GM23338 (cell line): ENCODE measurements at places on chromosomes 2 and 18. TPM values are rescaled to one million over a fixed set of nuclear protein-coding genes. Genes with fewer than 3 reads are reported as not detected.
A peak's percentile ranks its signal among the peaks of the same experiment; 100 is the strongest.

Gene VWA3B
- total RNA-seq: not detected in 2 replicates

Gene KIF5C
- total RNA-seq: 46.5 and 49.1 TPM in 2 replicates

Gene PRPF40A
- 158 and 261 TPM in 2 replicates for total RNA-seq

Gene MERTK
- 8.7 and 9.0 TPM in 2 replicates for total RNA-seq

Gene TTN
- total RNA-seq: 8.3 and 12.5 TPM in 2 replicates

Gene MEP1B
- total RNA-seq: not detected in 2 replicates

Gene EHBP1
- 47.0 and 47.9 TPM in 2 replicates for total RNA-seq

Gene NMUR1
- total RNA-seq: 0.31 and 0.59 TPM in 2 replicates

DNA sequence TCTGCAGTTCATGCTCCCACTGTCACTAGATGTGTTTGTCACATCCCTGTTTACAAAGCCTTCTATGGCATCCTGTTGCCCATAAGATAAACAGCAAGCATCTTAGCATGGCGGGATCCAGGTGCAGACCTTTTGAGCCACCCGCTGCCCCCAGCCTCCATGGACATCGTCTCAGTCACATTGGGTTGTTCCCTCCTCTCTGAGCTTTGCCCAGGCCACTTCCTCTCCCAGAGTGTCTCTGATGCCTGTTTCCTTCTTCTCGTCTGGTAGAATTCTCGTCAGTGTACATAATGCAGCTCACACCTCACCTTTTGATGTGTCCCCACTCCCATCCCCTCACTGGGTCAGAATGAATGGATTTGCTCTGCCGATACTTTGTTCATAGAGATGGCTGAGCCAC lies 239.0 kb upstream of the APCDD1 start:
- no peak overlapping the region for H3K4me3 ChIP-seq
- H3K27ac ChIP-seq: no peak overlapping the region
- no peak for DNase-seq
- H3K4me1 ChIP-seq: no peaks in the 10 kb centered on the region
- H3K36me3 ChIP-seq: no peaks in the 10 kb centered on the region

DNA sequence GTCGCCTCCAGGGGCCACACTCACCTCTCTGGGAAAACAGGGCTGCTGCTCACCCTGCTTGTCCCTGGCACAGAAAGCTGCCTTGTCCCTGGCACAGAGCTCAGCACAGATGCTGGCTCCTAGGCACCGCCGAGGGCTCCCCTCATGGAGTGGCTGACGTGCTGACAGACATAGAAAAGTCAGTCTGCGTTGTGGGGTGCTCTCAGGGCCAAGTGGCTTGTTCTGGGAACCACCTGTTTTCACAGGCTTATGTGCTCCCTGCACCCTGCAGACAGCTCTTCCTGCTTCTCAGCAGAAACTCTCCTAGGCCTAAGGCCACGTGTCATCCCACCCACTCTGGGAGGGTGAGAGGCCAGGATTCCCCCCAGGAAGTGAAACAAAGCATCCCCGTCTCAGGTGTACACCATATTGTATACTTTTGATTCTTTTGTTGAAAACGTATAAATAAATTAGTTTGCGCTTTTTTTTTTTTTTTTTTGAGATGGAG lies 84.7 kb upstream of the TMEM200C start:
- no peaks in the 10 kb centered on the region for H3K27me3 ChIP-seq
- H3K4me1 ChIP-seq: no peaks in the 10 kb centered on the region
- H3K36me3 ChIP-seq: no peaks in the 10 kb centered on the region
- H3K4me3 ChIP-seq: no peak overlapping the region

- H3K36me3 ChIP-seq: no peaks in the 10 kb centered on the region
- H3K4me3 ChIP-seq: no peak overlapping the region
- H3K27ac ChIP-seq: no peak overlapping the region
- no peaks in the 10 kb centered on the region for H3K4me1 ChIP-seq
- H3K27me3 ChIP-seq: no peaks in the 10 kb centered on the region
- DNase-seq: no peak
Measured at GRCh38 chr18:79373736-79374135, 22.0 kb upstream of the NFATC1 start.

DNA sequence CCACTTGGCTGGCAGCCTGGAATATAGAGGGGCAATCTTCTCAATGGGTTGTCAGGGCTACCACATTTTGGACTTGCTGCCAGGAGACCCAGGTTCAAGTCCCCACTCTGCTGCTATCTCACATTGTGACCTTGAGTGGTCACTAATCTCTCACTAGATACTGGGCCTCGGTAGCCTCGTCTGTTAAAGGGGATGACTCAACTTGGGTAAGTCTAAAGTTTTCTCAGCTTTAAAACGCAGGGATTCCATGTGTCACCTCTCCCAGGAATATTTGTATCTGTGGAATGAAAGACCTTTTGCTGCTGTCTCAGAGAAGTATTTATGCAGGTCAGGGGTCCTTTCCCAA lies 86.3 kb downstream of the SEMA4F start:
- no peak for DNase-seq
- no peaks in the 10 kb centered on the region for H3K36me3 ChIP-seq
- no peak overlapping the region for H3K27ac ChIP-seq
- no peak overlapping the region for H3K4me3 ChIP-seq
- no peaks in the 10 kb centered on the region for H3K27me3 ChIP-seq
- H3K4me1 ChIP-seq: peaks cover 13% of the 10 kb centered on the region

DNA sequence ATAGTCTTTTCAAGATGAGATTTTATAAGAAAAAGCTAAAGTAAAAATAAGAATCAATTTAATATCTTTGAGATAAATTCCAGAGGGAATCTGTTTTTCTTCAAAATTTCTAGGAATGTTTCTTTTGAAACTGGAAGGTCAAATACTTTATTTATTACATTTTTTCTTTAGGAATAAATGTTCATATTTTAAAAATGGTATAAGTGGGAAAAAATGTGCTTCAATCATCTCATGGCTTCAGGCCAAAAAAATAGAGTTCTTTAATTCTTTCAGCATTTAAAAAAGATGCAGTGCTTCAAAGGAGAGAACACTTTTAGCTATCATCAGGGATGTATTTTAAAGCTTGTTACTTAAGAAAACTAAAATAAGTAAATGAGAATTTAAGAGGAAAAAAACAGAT lies 110.6 kb downstream of the NEB start:
- H3K27ac ChIP-seq: no peak overlapping the region
- H3K4me1 ChIP-seq: no peaks in the 10 kb centered on the region
- DNase-seq: no peak
- no peaks in the 10 kb centered on the region for H3K36me3 ChIP-seq
- H3K27me3 ChIP-seq: no peaks in the 10 kb centered on the region

DNA sequence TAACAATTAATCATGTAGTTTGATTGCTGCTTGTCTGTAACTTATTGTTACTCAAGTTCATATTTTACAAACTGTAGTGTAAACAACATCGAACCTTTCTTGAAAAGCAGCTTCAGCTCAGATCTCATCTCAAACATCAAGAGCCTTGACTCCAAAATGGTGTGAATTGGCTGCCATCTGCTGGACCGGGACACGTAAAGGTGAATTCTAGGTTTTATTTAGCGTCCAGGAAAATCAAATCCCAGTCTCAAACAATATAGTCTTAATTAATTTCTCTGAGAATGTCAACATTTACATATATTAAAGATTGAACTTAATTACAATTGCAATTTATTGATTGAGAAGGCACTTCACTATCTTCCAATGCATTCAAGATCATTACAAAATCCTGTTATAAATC lies 453.0 kb downstream of the GALR1 start:
- no peaks in the 10 kb centered on the region for H3K27me3 ChIP-seq
- no peak overlapping the region for H3K27ac ChIP-seq
- DNase-seq: peak; percentile 64
- H3K4me1 ChIP-seq: no peaks in the 10 kb centered on the region
- H3K36me3 ChIP-seq: no peaks in the 10 kb centered on the region

DNA sequence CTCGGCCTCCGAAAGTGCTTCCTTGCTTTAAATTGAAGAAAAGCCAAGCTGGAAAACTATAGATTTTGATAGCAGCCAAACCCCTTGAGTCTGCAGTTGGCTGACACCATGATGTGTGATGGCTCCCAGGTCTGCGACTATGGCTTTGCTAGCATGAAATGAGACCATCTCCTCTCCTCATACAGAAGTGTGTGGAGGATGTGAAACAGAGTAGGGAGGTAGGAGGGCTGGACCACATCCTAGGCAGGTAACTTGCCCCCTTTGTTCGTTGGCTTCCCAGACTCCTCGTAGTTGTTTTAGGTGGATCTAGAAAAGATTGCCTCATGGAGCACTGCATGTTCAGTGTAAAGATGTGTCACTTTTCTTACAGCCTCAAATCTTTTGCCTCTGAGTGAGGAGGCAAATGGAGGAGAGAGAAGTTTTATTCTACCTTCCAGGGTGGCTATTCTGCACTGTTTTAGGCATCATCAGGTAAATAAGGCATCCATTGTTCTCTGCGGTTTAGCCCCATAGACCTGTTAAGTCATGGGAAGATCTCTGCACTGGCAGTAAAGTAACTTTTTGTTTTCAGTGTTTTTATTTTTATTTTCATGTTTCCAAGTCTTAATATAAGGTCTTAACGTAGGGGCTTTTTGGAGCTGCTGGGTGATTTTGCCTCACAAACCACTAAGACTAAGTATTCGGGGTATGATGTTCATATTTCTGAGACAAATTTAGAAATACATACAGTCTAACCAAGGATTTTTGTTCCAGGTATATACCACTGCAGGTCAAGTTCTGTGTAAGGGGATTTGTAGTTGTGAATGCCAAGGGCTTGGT lies 40.1 kb downstream of the MGAT5 start:
- H3K4me1 ChIP-seq: peaks cover 3% of the 10 kb centered on the region; the same call in 1 of the 2 replicates
- no peaks in the 10 kb centered on the region for H3K27me3 ChIP-seq
- H3K4me3 ChIP-seq: no peak overlapping the region
- no peak overlapping the region for H3K27ac ChIP-seq
- no peaks in the 10 kb centered on the region for H3K36me3 ChIP-seq
- DNase-seq: no peak

DNA sequence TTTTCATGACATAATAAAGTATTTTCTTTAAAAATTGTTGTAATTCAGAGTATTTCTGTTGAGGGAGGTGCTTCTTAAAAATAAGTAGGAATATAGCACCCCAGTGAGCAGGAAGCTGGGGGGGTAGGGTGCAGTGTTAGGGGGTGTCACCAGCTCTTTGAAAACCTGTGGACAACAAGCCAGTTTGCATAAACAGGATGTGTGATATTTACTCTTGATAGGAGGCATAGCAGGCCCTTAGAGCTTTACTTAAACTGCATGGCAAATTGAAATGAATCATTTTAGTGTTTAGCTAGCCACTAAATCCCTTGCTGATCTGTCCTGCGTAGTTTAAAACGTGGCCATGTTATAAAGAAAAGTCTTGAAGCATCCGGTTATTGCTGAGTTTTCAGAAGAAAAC lies 8.4 kb downstream of the TGIF1 start:
- H3K27ac ChIP-seq: peak overlapping the region; percentile 85
- no peaks in the 10 kb centered on the region for H3K27me3 ChIP-seq
- H3K4me3 ChIP-seq: 0 out of 2 replicates have a peak overlapping the region, but pooled peaks have one; percentile 10
- peaks cover 19% of the 10 kb centered on the region; the same call in 1 of the 2 replicates for H3K36me3 ChIP-seq

- H3K27ac ChIP-seq: peak overlapping the region; percentile 58
- no peak overlapping the region for H3K4me3 ChIP-seq
Measured at GRCh38 chr2:177254433-177255226, 9.9 kb downstream of the NFE2L2 start.

GRCh38 chr2:240178564-240178963 lies 38.1 kb upstream of the OTOS start:
- DNase-seq: peak; percentile 51
- no peak overlapping the region for H3K27ac ChIP-seq
- no peaks in the 10 kb centered on the region for H3K36me3 ChIP-seq
- H3K4me3 ChIP-seq: no peak overlapping the region
- no peaks in the 10 kb centered on the region for H3K4me1 ChIP-seq
- H3K27me3 ChIP-seq: no peaks in the 10 kb centered on the region

DNA sequence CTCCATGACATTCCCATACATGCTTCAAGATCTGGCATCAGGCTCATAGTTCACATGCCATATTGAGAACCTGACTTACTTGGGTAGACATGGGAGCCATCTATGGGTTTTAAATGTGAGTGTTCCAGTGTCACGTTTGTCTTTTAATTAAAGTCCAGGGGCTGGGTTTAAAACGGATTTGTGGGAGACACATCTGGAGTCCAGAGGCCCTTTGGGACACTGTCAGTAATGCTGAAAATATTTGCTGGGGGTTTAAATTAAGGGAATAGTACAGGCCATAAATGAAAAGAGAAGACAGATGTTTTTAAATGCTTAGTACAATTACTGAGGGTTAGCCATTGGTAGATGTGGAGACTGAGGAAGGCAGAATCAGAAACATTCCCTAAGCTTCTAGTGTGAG lies 478.0 kb downstream of the PID1 start:
- H3K4me3 ChIP-seq: no peak overlapping the region
- no peak for DNase-seq
- H3K36me3 ChIP-seq: no peaks in the 10 kb centered on the region
- H3K27ac ChIP-seq: no peak overlapping the region
- H3K27me3 ChIP-seq: no peaks in the 10 kb centered on the region
- H3K4me1 ChIP-seq: no peaks in the 10 kb centered on the region

DNA sequence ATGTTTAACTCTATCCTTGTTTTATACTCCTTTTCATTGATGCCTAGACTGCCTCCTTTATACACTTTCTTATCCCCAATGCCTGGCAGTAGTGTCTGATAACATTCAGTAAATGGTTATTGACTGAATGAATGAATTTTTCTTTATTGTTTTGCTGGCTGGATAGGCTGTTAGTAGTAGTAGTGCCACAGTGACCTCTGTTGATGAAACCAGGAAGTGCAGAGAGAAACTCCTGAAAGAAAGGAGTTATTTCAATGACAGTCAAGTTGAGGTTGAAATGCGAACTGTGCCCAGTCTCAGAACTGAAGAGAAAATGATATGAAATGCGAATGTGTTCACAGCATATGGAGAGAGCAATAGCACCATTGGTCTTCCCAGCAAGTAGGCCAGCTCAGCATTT lies 26.8 kb upstream of the SLC9A2 start:
- no peak overlapping the region for H3K27ac ChIP-seq
- H3K4me1 ChIP-seq: no peaks in the 10 kb centered on the region
- DNase-seq: peak; percentile 59

DNA sequence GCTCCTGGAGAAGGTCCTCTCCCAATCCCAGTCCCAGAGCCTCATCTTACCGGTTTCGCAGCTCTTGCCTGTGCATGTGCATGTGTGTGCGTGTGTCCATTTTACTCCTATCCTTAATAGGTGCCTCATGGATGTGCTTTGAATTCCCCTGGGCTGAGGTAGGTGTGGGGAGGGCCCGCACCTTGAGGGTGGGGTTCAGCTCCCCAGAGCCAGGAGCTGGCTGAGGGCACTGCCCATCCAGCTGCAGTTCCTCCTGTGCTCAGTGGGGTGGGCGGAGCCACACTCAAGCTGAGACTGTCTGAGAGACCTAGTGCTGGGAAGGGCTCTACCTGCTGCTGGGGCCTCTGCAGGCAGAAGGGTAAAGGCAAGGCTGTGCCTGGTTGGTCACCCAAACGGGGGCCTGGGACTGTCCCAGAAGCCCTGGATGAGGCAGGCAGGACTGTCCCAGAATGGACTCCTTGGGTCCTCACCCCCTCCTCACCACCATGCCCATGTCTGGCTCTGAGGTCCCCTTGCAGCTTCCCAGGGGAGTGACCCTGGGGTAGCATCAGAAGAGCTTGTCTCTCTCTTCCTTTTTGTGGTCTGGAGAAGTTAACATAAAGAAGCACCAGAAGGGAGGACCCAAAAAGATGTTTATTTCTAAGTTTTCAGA lies 8.9 kb downstream of the GDF7 start:
- no peak overlapping the region for H3K4me3 ChIP-seq
- H3K36me3 ChIP-seq: no peaks in the 10 kb centered on the region
- DNase-seq: peak; percentile 50
- peaks cover 41% of the 10 kb centered on the region for H3K4me1 ChIP-seq
- peaks cover 44% of the 10 kb centered on the region for H3K27me3 ChIP-seq

- no peaks in the 10 kb centered on the region; the same call in 1 of the 2 replicates for H3K4me1 ChIP-seq
- no peak overlapping the region for H3K4me3 ChIP-seq
- no peak overlapping the region for H3K27ac ChIP-seq
Measured at GRCh38 chr2:158818511-158818910, 23.4 kb downstream of the DAPL1 start.
